ENCODE measurements at places on chromosomes 6 and 20. TPM values are rescaled to one million over a fixed set of nuclear protein-coding genes. Genes with fewer than 3 reads are reported as not detected.
A peak's percentile ranks its signal among the peaks of the same experiment; 100 is the strongest.

DNA sequence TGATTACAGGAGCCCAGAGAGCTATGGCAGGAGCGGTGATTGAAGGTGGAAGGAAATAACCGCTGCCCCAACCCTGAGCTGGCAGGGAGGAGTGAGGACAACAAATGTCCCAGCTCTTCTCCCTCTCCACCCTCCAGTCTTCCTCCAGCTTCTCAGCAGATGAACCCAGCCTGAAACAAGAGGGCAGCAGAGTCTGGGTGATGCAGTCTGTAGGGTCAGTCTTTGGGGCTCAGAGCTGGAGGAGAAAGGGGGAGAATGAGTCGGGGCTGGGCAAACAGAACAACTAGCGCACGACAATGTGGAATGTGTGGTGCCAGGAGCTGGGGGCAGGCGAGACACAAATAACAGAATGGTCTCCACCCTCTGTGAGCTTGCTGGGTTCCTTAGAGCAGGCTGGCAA is 4.5 kb upstream of the GUCA1A start:
- DNase-seq = no peak

Gene SALL4
- 1.4 TPM for total RNA-seq

DNA sequence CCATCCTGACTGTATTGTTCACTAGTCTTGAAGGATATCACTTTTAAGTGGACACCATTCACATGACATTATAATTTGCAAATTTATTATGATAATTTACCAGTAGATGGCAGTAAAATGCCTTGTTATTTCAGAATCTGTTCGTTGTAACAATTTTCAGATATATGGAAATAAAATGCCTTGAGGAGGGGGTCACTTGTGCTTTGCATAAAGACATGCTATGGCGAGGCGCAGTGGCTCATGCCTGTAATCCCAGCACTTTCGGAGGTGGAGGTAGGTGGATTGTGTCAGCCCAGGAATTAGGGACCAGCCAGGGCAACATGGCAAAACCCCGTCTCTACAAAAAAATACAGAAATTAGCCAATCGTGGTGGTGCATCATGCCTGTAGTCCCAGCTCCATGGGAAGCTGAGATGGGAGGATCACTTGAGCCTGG is 9.0 kb upstream of the NCOA6 start:
- DNase-seq = no peak

Gene PPP1R18
- total RNA-seq = 77.3 TPM

DNA sequence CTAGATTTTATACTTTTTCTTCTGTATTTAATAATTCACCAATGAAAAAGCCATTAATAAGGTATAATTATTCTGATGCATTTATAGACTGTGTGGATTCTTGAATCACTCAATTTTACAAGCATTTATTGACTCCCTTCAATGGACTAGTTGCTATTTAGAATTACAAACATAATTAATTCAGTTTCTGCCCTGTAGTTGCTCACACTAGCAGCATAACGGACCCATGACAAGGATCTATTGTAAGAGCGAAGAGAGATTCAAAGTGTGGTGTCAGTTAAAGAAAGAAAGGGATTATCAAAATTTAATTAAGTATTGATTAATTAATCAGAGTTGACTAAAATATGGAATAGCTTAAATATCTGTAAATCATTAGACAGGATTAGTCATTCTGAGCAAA is 602.6 kb upstream of the PTCHD4 start:
- DNase-seq = no peak

DNA sequence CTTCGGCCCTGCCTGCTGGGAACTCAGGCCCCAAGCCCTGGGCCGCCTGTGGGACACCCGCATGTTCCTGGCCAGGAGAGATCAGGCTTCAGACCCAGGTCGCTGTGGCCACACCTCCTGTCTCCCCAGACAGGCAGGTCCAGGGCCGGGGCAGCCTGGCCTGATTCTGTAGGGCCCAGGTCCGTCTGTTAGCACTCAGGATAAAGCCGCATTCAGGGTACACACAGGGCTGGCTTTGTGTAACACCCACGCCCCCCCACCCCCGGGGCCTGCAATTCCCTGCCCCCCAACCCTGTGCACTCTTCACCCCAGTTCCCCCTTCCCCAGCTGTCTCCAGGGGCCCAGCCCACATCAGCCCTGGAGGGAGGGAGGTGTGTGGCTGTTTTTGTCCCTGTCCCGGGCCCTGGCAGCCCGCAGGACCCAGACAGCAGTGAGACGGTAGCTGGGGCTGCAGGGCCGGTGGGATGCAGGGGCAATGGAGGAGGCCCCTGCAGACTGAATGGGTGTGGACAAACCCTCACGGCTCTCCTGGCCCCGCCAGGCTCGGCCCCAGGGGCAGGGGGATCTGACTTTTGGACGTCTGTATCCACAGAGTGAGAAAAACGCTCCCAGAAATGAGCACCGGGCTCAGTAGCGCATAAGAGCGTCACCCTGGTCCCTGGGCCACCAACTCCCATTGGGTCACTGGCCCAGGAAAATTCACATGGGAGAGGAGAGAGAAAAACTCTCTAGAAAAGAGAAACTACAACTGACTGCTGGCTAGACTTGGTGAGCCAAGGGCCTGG is 42.4 kb upstream of the ZBP1 start:
- no peak for DNase-seq

Gene HTR1E
- not detected for total RNA-seq

Gene C20orf144
- total RNA-seq = not detected

DNA sequence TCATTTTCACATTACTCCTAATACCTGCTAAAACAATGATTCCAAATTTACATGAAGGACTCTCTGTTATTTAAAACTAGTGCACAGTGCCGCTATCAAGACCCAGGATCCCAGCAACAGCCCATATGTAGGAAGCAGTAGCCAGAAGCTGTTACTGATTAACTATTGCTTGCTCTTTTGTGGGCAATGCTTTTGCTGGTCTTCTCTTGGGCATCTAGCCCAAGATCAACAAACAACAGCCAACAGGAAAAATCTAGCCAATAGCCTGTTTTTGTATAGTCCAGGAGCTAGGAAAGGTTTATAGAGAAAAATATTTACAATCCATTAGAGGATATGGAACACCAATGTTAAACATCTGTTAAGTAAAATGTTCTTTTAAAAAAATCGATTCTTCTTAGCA is 22.1 kb upstream of the TENT5A start:
- no peak for DNase-seq

- DNase-seq = no peak
These were observed 52.1 kb downstream of the SNX5 start for GRCh38 chr20:17916433-17916891.

DNA sequence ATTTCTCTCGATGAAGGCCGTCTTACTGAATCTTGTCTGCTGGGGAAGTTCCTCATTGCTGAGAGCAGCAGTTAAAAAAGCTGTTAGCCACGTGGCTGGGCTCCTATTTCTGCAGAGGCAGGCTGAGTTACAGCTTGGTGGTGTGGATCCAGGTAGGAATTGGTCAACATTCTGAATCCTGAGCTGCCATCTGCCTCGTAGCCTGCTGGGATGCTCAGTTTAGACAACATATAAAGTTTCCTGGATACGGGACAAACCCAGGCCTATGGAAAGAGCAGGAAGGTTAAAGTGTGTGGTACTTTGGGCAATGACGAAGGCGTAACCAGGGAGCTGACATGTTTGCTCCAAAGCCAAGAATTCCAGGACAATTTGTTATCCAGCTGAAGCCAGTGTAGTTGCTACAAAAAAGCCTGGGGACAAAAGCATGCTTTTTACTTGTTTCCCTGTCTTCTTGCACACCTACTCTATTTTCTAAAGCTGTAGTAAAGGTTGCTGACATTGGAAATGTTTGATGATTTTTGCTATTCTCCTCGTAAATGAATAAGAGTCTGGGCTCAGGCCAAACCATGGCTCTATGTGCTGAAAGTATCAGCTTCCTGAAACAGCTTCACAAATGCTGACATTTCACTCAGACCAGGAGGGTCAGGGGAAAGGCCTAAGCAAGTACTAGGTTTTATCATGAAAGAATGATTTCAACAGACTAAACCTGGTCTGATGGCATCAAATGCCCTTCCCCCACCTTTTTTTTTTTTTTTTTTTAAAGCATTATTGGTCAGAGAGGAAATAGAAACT is 12.4 kb upstream of the MYLK2 start:
- no peak for DNase-seq

Gene AHCY
- 194 TPM for total RNA-seq

GRCh38 chr20:38231531-38232121 is 28.9 kb downstream of the KIAA1755 start:
- no peak for DNase-seq

DNA sequence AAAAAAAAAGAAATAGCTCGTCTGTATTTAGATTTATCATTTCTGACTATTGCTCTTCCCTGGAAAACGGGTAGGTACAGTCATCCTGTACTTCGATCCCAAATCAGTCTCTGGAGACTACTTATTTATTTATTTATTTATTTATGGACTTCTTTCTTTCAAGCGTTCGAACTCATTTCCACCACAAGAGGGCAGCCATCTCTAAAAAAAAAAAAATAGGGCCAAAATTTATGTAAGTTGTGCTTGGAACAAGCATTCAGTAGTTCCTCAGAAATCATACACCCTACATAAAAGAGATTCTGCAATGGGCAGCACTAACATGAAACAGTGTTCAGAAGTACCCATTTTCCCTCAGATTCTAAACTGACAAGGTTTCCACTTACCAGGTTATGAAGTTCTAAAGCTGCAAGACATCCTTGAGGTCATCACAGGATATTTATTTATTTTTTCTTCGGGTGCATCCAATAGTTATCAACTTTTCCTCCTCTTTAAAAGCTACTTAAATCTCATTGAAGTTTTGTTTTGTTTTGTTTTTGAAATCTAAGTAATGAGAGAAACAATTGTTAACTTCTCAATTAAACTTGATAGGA is 1.9 kb upstream of the BMP2 start:
- DNase-seq = peak; percentile 56

Gene PRSS35
- 0.06 TPM for total RNA-seq

GRCh38 chr20:51492167-51493092 is 50.1 kb downstream of the NFATC2 start:
- DNase-seq = no peak

DNA sequence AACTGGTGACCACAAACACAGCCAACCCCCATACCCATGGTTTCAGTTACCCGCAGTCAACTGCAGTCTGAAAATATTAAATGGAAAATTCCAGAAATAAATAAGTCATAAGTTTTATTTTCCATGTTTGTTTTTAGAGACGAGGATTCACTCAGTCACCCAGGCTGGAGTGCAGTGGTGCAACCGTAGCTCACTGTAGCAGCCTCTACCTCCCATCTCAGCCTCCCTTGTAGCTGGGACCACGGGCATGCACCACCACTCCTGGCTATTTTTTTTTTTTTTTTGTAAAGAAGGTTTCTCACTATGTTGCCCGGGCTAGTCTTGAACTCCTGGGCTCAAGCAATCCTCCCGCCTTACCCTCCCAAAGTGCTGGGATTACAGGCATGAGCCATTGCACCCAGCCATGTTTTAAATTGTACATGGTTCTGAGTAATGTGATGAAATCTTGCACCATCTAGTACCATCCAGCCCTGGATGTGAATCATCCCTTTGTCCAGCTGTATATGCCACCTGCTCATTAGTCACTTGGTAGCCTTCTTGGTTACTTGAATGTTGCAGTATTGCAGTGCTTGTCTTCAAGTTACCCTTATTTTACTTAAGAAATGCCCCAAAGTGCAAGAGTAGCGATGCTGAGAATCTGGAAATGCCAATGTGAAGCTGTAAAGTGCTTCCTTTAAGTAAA is 14.5 kb downstream of the CSNK2A1 start:
- peak; percentile 88 for DNase-seq

Gene NFKBIL1
- 11.8 TPM for total RNA-seq

Gene CD40
- 49.7 TPM for total RNA-seq

DNA sequence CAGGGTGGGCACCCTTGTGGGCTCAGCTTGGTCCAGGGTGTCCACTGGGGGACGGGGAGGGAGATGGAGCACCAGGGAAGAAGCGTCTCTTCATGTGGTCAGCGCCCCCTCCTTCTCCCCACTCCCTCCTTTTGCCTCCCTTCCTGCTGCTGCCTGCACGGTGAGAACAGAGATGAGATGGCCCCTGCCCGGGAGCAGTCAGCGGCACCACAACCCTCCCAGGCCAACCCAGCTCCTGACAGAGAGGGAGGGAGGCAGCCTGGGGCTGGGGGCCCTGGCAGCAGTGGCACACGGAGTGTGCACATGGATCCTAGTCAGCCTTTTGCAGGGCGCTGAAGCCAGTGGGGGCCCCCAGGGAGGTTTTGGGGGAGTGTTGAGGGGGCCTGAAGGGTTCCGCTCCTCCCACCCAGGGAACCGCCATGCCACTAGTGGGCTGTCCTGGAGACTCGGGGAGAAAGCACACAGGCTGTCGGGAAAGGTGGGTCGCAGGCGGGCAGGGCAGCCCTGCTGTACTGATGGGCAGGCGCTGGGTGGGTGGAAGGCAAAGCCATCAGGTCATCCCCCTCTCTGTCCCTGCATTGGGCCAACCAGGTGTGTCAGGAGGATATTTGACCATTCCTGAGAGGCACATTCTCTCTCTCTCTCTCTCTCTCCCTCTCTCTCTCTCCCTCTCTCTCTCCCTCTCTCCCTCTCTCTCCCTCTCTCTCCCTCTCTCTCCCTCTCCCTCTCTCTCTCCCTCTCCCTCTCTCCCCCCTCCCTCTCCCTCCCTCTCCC is 94.3 kb upstream of the BHLHE23 start:
- no peak for DNase-seq
